Muscle of arm (tissue), 14 donors: ENCODE measurements at places on chromosomes 2 and 18. TPM values are rescaled to one million over a fixed set of nuclear protein-coding genes. Genes with fewer than 3 reads are reported as not detected.

DNA sequence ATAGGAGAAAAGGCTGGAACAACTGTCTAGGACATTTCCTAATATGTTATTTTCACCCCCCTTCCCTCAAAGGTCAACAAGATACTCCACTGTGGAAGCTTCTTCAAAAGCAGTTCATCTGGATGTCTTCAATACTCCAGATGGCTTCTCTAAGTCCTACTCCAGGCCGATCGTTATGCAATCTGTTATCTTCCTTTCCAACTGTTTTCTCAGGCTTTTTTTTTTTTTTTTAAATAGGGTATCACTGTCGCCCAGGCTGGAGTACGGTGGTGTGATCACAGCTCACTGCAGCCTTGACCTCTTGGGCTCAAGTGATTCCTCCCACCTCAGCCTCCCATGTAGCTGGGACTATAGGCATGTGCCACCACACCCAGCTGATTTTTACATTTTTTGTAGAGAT, 26.3 kb downstream of the ATP8B1 start:
- DNase-seq, result no peak

Gene STARD6
- not detected for polyA plus RNA-seq

GRCh38 chr2:174667250-174667860, 69.8 kb upstream of the WIPF1 start:
- no peak for DNase-seq

DNA sequence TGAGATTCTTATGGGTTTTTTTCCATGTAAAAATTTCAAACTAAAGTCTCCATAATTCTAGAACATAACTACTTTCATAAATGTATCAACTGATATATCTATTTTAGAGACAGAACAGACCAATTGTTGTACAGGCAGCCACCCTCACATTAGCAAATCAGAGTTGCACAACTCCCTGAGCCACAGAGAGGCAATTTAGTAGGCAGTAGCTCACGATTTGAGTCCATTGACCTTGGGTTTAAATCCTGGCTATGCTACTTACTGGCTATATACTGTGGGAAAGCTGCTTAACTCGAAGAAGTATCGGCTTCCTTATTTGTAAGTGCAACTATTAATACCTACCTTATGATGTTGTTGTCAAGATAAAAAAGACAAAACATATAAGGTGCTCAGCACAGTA, 16.2 kb downstream of the MTIF2 start:
- DNase-seq, result no peak

DNA sequence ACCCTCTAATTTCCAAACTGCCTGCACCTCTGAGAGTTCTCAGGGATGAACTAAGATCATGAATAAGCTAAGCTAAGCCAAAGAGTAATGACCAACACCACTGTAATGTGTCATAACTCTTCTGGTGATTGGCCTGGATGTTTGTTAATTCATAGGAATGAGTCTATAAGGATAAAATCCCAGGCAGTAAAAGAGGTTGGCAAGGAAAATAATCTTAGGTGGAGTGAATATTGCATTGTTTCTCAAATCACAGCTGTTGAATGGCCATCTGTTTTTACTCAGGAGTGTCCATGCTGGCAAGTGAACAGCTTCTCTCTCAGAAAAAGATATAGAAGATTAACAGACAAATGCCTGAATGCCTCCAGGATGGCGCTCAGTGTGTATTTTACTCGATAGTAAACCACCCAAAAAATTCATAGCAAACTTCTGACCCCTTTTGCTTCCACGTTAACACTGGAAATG, 60.8 kb upstream of the GLS start:
- DNase-seq, result peak; percentile 82
